CD4-positive, alpha-beta T cell treated with Interleukin-17A for 1 hour (primary cell): ENCODE measurements at places on chromosomes 5 and 9.

- no peak for DNase-seq
These were observed 1.2 kb downstream of the CDKN2A start for GRCh38 chr9:21993007-21993406.

- DNase-seq, result no peak
These were observed 20.0 kb downstream of the OGN start for GRCh38 chr9:92384375-92384774.

DNA sequence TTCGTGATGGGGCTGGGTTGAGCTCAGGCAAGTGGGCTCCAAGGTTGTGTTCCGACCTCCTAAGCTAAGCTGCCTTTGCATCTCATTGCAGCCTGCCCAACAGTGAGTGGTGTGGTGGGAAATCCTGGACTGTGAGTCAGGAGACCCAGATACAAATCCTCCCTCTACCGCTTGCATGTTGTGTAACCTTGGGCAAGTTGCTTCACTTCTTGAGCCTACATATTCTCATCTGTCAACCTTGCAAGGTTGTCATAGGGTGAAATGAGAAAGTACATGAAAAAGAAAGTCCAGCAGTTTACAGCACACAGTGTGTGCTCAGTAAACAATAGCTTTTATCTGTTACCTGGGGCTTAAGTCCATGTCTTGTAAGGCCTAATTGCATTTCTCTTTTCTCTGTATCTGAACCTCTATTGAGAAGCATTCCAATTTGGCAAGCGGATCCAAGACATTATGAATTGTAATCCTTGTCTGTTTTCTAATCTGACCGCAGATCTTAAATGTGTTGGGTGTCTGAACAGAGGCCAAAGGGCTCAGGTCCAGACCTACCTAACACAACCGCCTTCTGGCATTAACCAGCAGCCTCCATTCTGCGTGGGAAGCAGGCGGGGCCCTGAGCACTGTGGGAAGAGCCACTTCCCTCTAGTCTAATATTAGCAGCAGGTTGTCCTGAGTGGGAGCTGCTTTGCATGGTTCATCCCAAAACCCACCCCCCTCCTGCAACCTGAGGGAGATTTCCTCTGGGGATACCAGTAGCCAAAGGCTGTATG, 1.8 kb upstream of the GALNT12 start:
- no peak for DNase-seq

- peak; percentile 3 for DNase-seq
These were observed 69.1 kb downstream of the GPR21 start for GRCh38 chr9:123102375-123103113.

GRCh38 chr5:132115375-132115774, 41.8 kb downstream of the CSF2 start:
- DNase-seq, result no peak

GRCh38 chr5:112174959-112175594, 244.0 kb downstream of the EPB41L4A start:
- DNase-seq, result peak; percentile 62

- no peak for DNase-seq
These were observed 65.4 kb downstream of the DRD1 start for GRCh38 chr5:175378444-175379028.

- no peak for DNase-seq
These were observed 14.1 kb upstream of the LCP2 start for GRCh38 chr5:170311511-170312300.
